ENCODE measurements at places on chromosomes 2 and 18.

DNA sequence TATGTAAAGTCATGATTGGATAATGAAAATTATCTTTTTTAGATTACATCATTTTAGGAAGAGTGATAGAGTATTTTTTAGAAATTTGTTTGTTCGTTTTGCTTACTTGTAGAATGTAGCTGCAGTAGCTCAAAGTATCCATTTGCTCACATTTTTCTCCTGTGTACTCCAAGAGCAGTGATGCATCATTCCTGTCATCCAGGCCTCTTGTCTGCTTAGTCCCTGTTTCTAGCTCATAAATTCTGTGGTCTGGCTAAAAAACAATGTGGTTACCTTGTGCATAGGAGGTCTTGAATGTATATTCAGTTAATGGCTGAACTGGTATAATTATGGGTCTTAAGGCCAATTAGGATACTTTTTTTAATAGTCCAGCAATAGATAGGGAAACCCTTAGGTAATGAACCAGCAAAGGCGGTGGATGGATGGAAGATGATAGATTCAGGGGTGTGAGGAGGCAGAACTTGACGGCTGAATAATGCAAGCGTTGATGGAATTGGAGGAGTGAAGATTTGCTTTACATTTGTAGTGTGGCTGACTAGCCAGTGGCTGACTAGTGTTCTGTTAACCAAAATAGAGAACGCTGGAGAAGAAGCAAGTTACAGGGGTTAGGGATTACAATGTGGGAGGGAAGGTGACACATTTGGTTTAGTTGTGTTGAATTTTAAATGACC is 145.0 kb downstream of the ZNF407 start:
- no peak for DNase-seq

DNA sequence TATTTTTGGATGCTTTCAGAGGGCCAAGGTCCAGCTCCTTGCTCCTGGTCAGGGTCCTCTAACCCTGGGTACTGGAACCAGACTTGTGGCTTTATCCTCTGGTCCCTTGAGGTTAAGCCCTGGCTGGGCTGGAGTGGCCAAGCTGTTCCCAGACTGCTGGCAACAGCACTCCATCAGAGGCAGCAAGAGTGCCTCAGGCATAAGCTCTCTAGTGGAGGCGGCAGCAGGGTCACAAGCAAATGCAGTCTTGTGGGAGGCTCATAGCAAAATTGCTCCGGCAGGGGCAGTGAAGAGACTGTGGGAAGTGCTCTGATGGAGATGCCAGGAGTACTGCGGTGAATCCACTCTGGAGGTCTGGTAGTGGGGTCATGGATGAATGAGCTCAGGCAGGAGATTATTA is 128.9 kb upstream of the OTOS start:
- no peak for DNase-seq

DNA sequence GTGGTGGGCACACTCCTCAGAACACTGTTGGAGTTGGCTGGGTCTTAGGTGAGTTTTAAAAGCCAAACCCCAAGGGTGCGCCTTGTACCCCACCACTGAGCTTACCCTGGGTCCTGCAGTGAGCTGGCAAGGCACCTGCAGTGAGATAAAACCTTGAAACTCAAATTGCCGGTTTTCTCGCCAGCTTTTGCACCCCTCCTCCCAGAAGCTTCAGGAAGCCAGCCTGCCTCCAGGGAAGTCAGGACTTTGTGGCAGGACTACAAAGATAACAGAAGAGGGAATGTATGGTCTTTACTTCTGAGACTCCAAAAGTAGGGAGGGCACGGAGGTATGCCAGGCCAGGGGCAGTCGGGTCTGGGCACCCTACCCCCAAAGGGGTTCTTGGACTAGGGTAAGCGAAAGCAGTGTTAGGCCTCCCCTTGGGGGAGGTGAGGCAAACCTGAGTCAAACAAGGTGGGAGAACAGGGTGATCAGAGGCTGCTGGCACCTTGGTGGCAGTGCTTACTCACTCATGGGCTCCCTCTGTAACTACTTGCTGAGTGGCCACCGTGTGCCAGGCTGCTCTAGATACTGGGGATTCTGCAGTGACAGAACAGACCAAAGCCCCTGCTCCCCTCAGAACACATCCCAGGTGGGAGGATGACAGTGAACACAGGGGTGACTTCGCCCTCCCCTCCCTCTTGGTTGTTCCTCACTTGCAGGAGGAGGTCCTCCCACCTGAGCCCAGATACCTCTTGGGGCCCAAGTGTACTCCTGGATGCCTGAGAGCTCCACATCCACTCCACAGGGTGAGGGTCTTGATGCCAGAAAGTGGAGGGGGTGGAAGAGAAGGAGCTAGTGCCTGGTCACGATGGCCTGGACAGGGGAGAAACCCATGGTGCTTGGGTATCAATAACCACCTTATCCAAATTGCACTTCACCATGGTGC is 69.3 kb upstream of the RGPD5 start:
- no peak for DNase-seq

DNA sequence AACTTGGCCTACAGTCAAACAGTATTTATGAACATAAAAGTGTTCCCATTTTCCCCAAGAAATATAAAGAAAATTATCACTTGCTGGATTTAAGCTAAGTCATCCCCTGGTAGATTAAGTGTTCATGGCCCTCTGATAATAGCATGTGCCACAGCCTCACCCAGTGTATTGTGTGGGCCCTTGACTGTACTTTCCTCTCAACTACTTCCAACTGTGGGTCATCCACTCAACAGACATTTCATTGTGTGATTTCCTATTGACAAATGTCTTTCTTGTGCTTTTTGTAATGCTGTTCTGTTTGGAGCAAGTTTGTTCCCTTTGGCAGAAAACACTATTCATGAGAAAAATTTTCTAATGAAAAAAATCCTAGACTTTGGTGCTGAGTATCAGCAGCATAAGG is 48.4 kb upstream of the TMEM17 start:
- no peak for DNase-seq

- DNase-seq, result no peak
These were observed 33.6 kb upstream of the MGAT4A start for GRCh38 chr2:98764499-98764898.

GRCh38 chr2:223102040-223102400 is 50.0 kb downstream of the KCNE4 start:
- DNase-seq, result no peak

DNA sequence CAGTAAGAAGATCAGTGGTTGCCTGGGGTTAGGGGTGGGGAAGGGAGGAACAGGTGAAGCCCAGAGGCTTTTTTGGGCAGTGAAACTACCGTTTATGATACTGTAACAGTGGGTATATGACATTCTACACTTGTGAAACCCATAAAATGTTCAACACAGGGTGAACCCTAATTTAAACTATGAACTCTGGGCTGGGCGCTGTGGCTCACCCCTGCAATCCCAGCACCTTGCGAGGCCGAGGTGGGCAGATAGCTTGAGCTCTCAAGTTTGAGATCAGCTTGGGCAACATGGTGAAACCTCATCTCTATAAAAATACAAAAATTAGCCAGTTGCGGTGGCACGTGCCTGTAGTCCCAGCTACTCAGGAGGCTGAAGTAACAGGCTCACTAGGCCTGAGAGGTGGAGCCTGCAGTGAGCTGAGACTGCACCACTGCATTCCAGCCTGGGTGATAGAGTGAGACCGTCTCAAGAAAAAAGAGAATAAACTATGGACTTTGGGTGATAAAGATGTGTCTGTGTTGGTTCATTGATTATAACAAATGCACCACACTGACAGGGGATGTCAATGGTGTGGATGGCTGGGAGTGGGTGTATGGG is 17.6 kb upstream of the USP14 start:
- DNase-seq, result no peak

DNA sequence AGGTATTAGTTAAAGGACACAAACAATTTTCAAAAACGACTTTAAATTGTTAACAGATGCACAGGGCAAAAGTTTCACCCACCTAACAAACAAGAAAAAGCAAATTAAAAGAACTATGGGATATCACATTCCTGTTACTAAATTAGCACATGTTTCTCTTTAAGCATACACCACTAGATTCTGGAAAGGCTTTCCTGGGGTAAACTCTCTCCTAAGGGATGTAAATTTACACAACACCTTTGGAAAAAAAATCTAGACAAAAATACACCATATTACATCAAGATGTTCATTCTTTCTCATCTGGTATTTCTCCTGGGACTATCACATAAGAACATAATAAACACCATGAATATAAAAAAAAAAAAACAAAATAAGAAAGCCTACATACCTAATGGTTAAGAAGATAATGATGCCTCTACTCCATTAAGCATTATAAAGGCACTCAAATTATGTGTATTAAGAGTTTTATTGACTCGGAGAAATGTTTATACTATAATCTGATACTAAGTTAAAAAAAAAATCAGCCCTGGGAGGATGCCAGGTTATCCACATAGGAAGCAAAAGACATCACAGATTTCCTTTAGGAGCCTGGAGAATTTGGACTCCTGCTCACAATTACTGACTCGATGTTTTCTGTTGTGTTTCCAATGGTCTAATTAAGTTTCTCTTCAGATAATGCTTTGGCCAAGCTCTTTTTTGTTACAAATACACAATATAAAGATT is 82.8 kb upstream of the AFF3 start:
- DNase-seq, result no peak

DNA sequence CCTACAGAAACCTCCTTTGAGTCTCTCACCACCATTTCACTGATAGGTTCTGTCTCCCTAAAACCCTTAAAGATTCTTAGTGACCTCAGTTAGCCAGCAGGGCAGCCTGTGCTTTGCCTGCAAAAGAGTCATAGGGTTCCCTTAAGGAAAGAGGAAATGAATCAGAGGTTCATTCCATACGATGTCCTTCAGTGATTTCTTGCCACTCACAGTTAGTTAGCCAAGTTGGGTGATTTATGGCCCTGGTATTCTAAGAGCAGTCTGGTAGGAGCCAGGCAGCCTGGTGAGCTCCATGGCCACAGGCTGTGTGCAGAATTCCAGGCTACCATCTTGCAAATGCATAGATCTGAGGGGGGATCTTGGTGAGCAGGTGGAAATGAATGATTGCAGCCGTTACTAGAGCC is 18.7 kb upstream of the CCBE1 start:
- DNase-seq, result no peak

DNA sequence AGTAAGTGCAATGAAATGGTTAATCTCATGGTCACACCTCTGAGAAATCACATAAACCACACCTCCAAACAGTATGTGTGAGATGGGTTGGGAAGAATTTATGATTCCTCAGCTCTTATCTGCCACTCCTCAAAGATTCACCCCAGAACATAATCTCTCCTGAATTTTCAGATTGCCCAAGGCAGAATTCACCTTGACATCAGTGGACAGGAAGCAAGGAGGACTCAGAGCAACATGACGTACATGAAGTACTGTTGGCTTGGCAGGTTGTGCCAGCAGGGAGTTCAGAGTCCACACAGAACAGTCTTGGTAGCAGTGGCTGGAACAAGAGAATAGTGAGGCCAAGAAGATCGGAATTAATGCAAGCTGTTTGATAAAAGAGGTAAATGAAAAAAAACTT is 31.7 kb upstream of the CYBRD1 start:
- no peak for DNase-seq

- no peak for DNase-seq
These were observed 56.9 kb downstream of the MFSD6 start for GRCh38 chr2:190465060-190465459.
